ENCODE measurements at places on chromosomes 6 and 20. TPM values are rescaled to one million over a fixed set of nuclear protein-coding genes. Genes with fewer than 3 reads are reported as not detected.
A peak's percentile ranks its signal among the peaks of the same experiment; 100 is the strongest.

The CST5 gene
- 3.3 TPM for total RNA-seq

GRCh38 chr6:158242071-158242606, 70.1 kb upstream of the TULP4 start:
- peaks cover 13% of the 10 kb centered on the region for H3K4me1 ChIP-seq
- DNase-seq: no peak
- no peak overlapping the region for H3K4me3 ChIP-seq
- H3K36me3 ChIP-seq: no peaks in the 10 kb centered on the region

The NMBR gene
- not detected for total RNA-seq

- no peak overlapping the region for H3K27ac ChIP-seq
- no peak overlapping the region for H3K4me3 ChIP-seq
- DNase-seq: no peak
- no peaks in the 10 kb centered on the region for H3K27me3 ChIP-seq
- H3K36me3 ChIP-seq: no peaks in the 10 kb centered on the region
These were observed 260.4 kb downstream of the CBLN4 start for GRCh38 chr20:55744896-55745295.

- H3K27me3 ChIP-seq: no peaks in the 10 kb centered on the region
- DNase-seq: no peak
- no peak overlapping the region for H3K27ac ChIP-seq
- no peak overlapping the region for H3K4me3 ChIP-seq
These were observed 44.1 kb upstream of the NT5E start for GRCh38 chr6:85405853-85406198.

The UNC5CL gene
- 3.1 TPM for total RNA-seq

DNA sequence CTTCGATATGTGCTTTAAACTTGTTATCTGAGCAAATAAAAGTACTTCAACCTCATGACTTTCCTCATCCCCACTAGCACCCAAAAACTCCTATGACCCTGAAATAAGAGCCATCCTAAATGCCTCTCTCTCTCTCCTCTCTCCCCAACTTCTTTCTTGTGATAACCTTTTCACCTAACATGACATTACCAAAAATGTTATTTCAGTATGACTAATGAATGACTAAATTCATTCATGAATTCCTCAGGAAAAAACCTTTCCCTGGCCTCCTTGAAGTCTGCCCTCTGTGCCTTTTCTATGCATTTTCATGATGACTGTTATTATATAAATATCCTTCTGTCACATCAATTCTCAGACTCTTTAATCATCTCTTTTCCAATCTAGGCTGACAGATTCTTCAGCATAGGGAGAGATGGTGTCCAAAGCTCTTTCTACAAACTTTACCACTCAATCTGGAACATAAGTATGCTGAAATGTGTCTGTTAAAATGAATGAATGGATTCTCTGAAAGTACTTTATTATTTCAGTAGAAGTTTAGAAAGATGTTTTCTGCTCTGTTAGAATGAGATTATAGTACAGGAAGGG, 114.3 kb upstream of the GGTLC1 start:
- H3K4me3 ChIP-seq: no peak overlapping the region
- no peak overlapping the region for H3K27ac ChIP-seq
- no peaks in the 10 kb centered on the region for H3K4me1 ChIP-seq
- H3K27me3 ChIP-seq: no peaks in the 10 kb centered on the region
- no peaks in the 10 kb centered on the region for H3K36me3 ChIP-seq

GRCh38 chr20:31693987-31694661, 28.5 kb downstream of the BCL2L1 start:
- DNase-seq: no peak
- H3K27me3 ChIP-seq: no peaks in the 10 kb centered on the region
- peaks cover 51% of the 10 kb centered on the region for H3K36me3 ChIP-seq

DNA sequence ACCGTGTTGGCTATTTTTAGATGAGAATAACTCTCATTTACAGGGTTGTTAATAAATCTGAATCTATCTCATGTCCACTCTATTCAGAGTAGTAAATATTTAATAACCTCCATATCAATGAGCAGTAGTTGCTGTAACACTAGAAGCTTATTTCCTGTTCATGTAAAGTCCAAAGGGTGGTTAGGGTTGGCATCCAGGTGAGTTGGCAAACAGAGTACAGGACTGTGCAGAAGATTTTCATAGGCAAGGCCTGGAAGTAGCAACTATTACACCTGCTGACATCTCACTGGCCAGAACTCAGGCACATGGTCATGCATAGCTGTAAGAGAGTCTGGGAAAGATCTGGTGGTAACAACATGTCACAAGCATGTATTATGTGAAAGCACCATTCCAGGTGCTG, 147.5 kb downstream of the PHF3 start:
- no peak overlapping the region for H3K4me3 ChIP-seq
- no peaks in the 10 kb centered on the region for H3K36me3 ChIP-seq
- no peaks in the 10 kb centered on the region for H3K27me3 ChIP-seq
- DNase-seq: no peak
- no peaks in the 10 kb centered on the region for H3K4me1 ChIP-seq

DNA sequence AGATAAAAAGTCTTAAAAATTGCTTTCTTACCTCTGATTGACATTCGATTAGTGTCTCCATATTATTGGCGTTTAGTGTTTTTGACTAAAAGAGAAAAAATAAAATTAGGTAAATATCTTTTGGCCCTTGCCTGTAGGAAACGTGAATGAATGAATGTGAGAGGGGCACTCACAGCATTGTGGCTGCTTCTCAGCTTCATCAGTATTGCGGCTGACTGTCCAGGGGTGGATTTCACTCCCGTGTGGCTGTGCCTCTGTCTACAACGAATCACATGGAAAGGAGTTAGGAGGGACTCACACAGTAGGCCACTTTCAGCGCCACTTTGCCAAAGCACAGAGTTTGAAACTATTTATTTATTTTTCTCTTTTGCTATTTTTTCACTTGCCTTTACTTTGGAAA, 844 bp downstream of the TAGAP start:
- H3K36me3 ChIP-seq: no peaks in the 10 kb centered on the region
- no peaks in the 10 kb centered on the region for H3K27me3 ChIP-seq
- H3K4me1 ChIP-seq: peaks cover 1% of the 10 kb centered on the region
- peak overlapping the region; percentile 96 for H3K27ac ChIP-seq
- H3K4me3 ChIP-seq: peak overlapping the region; percentile 50
- no peak for DNase-seq

DNA sequence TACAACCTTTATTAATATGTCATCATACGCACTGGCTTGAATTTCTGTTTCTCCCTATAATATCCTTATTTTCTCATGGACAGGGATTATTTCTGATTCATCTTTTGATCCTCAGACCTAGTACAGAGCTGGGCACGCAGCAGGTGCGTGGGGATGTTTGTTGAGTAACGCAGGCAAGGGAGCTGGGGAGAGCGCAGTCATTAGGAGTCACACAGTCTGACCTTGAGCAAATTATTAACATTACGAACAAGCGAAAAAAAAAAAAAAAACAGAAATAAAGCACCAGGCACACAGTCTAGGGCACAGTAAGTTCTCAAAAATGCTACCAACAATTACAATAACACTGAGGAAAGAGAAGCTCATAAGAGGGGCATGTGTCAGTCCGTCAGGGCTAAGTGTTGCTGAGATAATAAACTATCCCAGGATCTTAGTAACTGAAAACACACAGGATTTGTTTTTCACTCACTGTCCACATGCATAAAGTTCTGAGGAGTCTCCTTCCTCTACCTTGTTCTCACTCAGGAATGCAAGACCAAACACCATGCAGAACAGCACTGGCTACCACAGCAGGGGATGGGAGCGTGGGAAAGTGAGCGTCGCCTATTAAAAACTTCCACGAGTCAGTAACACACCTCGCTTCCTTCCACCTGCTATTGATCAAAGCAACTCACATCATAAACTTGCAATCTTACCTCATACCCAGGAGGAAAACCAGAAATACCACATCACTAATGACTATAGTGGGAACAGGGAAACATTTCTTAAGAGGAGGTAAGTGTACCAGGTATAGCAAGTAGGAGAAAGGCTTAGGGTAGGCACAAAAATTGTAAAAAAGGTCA, 56.9 kb downstream of the PDE10A start:
- no peak overlapping the region for H3K4me3 ChIP-seq
- DNase-seq: no peak
- no peaks in the 10 kb centered on the region for H3K36me3 ChIP-seq
- H3K27me3 ChIP-seq: no peaks in the 10 kb centered on the region
- no peak overlapping the region for H3K27ac ChIP-seq

All from left lung (tissue), 14 donors.